ENCODE measurements at places on chromosomes 3 and 15. TPM values are rescaled to one million over a fixed set of nuclear protein-coding genes. Genes with fewer than 3 reads are reported as not detected.

DNA sequence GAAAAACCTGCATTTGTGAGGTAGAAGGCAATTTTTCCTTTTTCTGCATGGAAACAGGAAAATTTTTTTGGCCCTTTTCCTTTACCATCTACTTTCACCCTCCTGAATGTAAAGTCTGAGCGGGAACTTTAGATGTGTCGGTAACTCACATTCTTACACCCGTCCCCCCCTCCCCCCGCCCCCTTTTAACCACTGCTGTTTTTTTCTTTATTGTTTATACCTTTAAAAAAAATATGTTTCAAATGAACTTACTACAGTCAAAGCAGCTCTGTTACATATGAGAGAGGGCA lies 487 bp upstream of the HES1 start:
- no peak for DNase-seq

- no peak for DNase-seq
These were observed 25.8 kb upstream of the UBXN7 start for GRCh38 chr3:196458063-196458462.

GRCh38 chr3:97942801-97943546 lies 29.3 kb downstream of the RIOX2 start:
- no peak for DNase-seq

GRCh38 chr3:17387108-17387507 lies 355.3 kb downstream of the TBC1D5 start:
- DNase-seq: no peak

DNA sequence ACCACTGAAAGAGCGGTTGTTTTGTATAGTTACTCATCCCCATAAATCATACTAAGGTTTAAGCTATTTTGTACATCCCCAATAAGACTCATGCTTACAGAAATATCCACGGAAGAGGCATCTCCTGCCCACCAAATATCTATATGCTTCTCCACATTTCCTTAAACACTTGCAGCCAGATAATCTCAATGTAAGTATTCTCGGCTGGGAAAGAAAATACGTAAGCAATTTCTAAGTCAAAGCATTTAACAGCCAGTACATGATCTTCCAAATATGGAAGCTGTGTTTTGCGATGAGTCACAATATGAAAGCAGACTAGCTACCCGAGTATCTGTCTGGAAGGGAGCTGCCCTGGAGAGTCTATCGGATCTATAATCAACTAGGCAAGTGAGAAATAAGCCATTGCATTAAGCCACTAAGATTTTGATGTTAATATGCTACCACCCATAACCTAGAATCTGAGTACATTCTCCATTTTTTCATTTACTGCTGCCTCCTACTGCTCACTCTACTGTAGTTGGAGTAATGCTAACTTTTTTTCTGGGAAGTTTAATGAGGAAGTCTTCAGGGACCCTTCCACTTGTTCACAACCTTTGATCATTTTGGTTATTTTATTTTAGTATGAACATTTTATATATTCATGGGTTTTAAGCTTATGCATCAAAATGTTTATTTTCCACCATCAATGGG lies 26.9 kb upstream of the ZMAT3 start:
- no peak for DNase-seq

- DNase-seq: no peak
These were observed 3.1 kb downstream of the CX3CR1 start for GRCh38 chr3:39276746-39277145.

- no peak for DNase-seq
These were observed 68.0 kb downstream of the FNDC3B start for GRCh38 chr3:172107403-172107802.

GRCh38 chr3:170419557-170420087 lies 954 bp downstream of the CLDN11 start:
- DNase-seq: peak; percentile 88

GRCh38 chr3:168102735-168103410 lies 7.1 kb upstream of the GOLIM4 start:
- DNase-seq: no peak

DNA sequence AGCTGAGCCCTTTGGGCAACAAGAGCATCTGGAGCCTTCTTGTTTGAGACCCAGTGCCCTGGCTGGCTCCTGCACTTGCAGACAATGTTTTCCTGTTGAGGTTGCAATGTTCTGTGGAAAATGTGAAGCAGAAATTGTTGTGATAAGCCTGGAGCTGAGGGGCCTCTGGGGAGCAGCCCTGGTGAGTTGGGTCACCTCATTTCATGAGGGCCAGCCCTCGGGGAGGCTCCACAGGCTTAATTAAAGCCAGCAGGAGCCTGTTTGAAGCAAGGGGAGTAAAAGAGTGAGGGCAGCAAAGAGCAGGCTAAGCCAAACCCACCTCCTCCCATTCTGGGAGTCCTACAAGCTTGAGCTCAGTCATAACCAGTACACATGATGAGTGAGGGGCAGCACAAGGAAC lies 154.3 kb downstream of the ALDH1A2 start:
- DNase-seq: no peak

- no peak for DNase-seq
These were observed 1.8 kb downstream of the HCN4 start for GRCh38 chr15:73366766-73367623.

GRCh38 chr3:123036352-123037014 lies 8.9 kb upstream of the SEMA5B start:
- DNase-seq: no peak

- DNase-seq: no peak
These were observed 13.7 kb upstream of the ABHD2 start for GRCh38 chr15:89074402-89075012.

- no peak for DNase-seq
These were observed 48.2 kb upstream of the FHIT start for GRCh38 chr3:61299343-61300005.

- DNase-seq: no peak
These were observed 217.9 kb downstream of the TBC1D2B start for GRCh38 chr15:77859491-77860060.

- no peak for DNase-seq
These were observed 9.4 kb downstream of the TMOD2 start for GRCh38 chr15:51760805-51761204.

- DNase-seq: no peak
These were observed 317.3 kb upstream of the CFAP20DC start for GRCh38 chr3:59367150-59367549.

DNA sequence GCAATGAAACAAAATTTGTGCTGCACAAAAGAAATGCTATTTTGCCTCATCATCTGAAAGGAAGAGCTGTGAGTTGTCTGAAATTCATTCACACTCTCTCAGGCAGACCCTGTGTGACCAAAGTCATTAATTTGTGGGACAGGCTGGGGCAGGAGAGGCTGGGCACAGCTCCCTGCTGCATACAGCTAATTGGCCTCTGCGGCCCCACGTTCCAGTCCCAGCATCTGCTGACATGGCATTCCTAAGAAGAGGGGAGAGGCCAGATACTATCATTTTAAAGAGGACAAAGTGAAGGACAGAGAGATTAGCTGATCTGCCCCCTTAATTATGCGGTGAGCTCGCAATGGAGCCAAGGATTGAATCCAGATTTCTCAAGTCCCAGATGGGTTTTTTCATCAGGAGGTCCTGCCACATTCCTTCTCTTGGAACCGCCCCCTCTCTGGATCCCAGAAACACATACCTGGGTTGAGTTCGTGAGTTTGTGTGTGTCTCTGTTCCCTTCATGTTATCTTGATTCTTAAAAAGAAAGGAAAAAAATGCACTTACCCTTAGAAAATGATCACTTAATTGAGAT lies 25.1 kb downstream of the POLR2M start:
- no peak for DNase-seq

GRCh38 chr15:29711531-29711930 lies 110.7 kb downstream of the TJP1 start:
- DNase-seq: no peak

GRCh38 chr3:158312560-158313141 lies 202.8 kb downstream of the RSRC1 start:
- no peak for DNase-seq

Gene NDUFB4
- total RNA-seq: 94.1 TPM

Gene TTLL13
- not detected for total RNA-seq

Gene BOC
- total RNA-seq: 4.8 TPM

Gene RHOV
- total RNA-seq: 2.1 TPM

Gene NMB
- total RNA-seq: 13.1 TPM

Gene CYP1A2
- not detected for total RNA-seq
